MM.1S (cell line): ENCODE measurements at places on chromosomes 3 and 15.

GRCh38 chr3:172372895-172373294, 75.4 kb downstream of the GHSR start:
- DNase-seq: no peak

GRCh38 chr3:161310649-161311423, 60.5 kb downstream of the SPTSSB start:
- peak; percentile 80 for DNase-seq

DNA sequence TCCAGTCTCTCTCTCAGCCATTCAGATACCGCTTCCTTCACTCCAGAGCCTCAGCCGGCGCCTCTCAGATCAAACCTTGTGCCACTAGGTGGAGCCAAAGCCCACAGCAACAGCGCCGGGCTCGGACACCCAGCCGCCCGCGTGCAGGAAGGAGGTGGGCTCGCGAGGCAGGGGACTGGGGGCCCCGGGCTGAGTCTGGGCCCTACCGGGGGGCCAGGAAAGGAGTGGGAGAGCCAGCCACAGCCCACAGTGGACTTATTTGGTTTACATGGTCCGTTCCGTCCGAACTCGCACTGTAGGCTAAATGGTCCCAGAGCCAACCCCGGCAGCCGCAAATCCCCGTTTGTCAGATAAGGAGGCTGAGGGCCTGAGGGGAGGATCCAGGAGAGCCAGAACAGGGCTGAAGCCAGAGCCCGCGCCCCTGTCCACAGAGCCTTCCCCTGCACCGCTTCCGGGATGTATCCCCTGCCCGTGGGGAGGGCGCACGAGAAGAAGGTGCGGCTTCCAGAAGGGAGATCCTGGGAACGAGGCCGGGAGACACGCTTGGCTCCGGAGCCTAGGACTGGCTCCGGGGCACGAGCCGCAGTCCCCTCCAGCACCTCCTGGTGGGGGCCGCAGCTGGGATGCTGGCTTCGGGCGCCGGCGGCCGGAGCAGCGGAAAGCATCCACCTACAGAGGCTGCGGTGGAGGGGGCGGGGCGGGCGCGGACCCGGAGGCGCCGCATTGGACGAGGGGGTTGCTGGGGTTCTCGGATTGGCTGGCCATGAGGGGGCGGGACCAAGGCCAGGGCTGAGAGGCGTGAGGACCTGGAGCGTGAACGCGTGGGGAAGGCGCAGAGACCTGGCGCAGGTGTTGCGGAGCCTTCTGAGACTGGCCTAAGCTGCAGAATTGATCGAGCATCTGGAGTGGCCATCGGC, 6.5 kb upstream of the CYP11A1 start:
- peak; percentile 96 for DNase-seq

DNA sequence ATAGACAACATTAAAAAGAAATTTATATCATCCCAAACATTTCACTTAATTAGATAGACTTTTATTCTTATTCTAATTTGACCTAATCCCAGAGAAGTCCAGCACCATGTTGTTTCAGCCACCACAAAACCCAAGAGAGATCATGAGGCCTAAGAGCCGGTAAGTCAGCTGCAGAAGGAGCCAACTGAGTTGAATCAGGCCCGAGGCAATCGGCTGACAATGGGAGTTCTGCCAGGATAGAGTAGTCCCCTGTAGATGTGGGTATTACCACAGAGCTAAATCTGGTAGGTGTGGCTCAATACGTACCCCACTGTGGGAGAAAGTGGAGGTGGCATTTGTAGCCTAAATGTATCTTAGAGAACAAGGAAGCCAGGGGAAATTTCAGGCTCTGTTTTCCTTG, 49.7 kb upstream of the UMPS start:
- DNase-seq: no peak

- DNase-seq: no peak
These were observed 22.1 kb downstream of the CDIN1 start for GRCh38 chr15:36601497-36601932.

DNA sequence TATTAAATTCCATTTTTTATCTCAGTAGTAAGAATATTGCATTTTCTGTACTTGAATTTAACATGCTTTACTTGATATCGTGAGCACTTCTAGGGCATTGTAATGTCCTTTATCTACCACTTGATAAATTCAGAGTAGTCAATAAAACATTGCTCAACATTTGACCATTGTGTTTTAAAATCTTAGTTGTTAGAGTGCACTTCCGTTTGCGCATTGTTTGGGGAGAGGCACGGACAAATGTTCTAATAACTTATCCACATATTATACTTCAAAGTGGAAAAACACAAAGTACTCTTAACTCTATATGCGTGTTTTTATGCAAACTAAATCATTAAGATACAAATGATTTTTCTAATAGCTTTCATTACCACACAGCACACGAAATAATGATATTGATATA, 419 bp downstream of the FAM227B start:
- peak; percentile 27 for DNase-seq

- DNase-seq: peak; percentile 10
These were observed 172.0 kb downstream of the ADAMTS17 start for GRCh38 chr15:100169615-100170290.

DNA sequence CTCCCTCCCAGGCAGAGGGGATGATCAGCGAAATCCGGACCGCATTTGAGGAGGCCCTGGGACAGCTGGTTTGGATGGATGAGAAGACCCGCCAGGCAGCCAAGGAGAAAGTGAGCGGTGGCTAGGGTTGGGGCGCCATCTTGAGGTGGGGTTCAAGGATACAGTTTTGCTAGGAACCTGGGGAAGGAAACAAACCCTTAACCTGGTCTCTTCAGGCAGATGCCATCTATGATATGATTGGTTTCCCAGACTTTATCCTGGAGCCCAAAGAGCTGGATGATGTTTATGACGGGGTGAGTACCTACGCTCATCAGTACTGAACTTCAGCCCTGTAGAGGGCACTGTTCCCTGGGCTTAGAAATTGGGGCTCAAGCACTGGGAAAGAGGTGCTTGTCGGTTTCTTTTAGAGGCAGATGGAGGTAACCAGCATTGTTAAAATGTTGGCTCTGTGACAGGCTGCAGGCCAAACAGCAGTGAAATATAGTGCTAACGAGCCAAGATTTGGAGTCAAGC, 9.6 kb upstream of the PSMD2 start:
- DNase-seq: peak; percentile 65

GRCh38 chr3:72273615-72274014, 488.7 kb upstream of the PROK2 start:
- DNase-seq: no peak

- DNase-seq: no peak
These were observed 59.8 kb upstream of the CACNA2D3 start for GRCh38 chr3:54062546-54062945.

GRCh38 chr3:60755094-60755493, 496.2 kb downstream of the FHIT start:
- no peak for DNase-seq

DNA sequence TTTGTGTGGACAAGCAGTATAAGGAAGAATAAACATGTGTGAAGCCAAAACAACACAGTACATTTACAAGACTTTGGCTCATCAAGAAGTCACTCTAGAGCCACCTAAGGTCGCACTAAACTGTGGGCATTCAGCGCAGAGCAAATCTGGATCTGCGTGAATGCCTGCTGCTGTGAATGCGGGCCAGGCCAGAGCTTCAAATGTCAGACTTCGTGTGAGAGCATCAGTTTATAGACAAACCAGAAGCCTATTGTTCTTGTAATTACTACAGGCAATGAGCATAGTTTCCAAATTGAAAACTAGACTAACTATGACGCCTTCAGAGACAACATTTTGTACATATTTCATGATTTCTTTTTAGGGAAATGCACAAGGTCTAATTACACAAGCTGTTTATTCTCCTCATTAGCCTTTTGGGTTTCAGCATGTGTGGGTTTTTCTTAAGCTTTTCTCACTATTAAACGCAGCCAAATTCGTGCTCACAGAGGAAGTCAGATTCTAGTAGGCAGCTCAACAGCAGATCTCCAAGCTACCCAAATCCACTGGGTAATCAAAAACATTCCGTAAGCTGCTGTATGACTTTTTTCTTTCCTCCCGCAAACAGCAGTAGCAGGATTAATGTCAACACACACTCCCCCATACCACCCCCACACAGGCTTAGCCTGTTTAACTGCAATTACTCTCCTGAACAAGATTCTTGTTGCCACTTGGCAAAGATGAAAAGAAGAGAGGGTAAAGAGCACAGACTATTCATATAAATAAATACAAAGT, 84.5 kb upstream of the SETMAR start:
- no peak for DNase-seq
